ENCODE measurements at places on chromosomes 6 and 20. TPM values are rescaled to one million over a fixed set of nuclear protein-coding genes. Genes with fewer than 3 reads are reported as not detected.

The TGM3 gene
- under 0.01 TPM for total RNA-seq

The HLA-DRA gene
- 0.17 TPM for total RNA-seq

The MCCD1 gene
- total RNA-seq, result not detected

The RFX6 gene
- total RNA-seq, result not detected

The SYTL3 gene
- 4.9 TPM for total RNA-seq

The RIMS4 gene
- total RNA-seq, result 0.17 TPM

The TP53TG5 gene
- 0.50 TPM for total RNA-seq

The TMEM244 gene
- not detected for total RNA-seq

The BPIFB2 gene
- not detected for total RNA-seq

The HSPA1B gene
- total RNA-seq, result 140 TPM

The EYS gene
- total RNA-seq, result 0.50 TPM

The KCNK5 gene
- total RNA-seq, result not detected

The MAS1 gene
- not detected for total RNA-seq

The KIAA1755 gene
- 4.1 TPM for total RNA-seq

The NKAIN2 gene
- total RNA-seq, result not detected

The HSD17B8 gene
- 11.6 TPM for total RNA-seq

The LHFPL5 gene
- not detected for total RNA-seq

The TCP11 gene
- 0.15 TPM for total RNA-seq

The FAM209B gene
- total RNA-seq, result not detected

The CAGE1 gene
- total RNA-seq, result 0.17 TPM

The TRIM40 gene
- total RNA-seq, result not detected

The SLC17A3 gene
- total RNA-seq, result not detected

The OR2H2 gene
- total RNA-seq, result not detected

The ATP6V1G2 gene
- 5.7 TPM for total RNA-seq

Measured in smooth muscle cell of trachea (primary cell).